Activated T-helper 2 cell treated with anti-CD3 and anti-CD28 coated beads, Interferon-gamma antibody, Interleukin-2, Interleukin-4, amounts not matched to agents 10 μg/mL and 5 μg/mL and 100 μg/mL, durations not matched to agents 14 hours and 24 hours and 36 hours (primary cell): ENCODE measurements at places on chromosomes 6 and 20. TPM values are rescaled to one million over a fixed set of nuclear protein-coding genes. Genes with fewer than 3 reads are reported as not detected.

DNA sequence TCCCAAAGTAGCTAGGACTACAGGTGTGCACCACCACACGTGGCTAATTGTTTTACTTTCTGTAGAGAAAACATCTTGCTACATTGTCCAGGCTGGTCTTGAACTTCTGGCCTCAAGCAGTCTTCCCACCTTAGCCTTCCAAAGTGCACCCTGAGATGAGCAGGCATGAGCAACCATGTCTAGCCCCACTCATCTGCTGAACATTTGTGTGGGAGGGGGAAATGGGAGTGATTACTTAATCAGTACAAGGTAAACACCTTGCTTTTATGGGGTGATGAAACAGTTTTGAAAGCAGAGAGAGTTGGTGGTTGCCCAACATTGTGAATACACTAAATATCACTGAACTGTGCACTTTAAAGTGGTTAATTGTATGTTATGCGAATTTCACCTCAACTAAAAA lies 5.3 kb downstream of the APMAP start:
- DNase-seq = no peak

Gene MRPL14
- 67.3 and 70.3 TPM in 2 replicates for total RNA-seq

- DNase-seq = peak; percentile 22
These were observed 27.1 kb downstream of the RAB44 start for GRCh38 chr6:36724514-36725390.

GRCh38 chr20:25535762-25536161 lies 49.6 kb downstream of the NINL start:
- no peak for DNase-seq

GRCh38 chr6:46932526-46933319 lies 11.0 kb upstream of the ADGRF5 start:
- no peak for DNase-seq

DNA sequence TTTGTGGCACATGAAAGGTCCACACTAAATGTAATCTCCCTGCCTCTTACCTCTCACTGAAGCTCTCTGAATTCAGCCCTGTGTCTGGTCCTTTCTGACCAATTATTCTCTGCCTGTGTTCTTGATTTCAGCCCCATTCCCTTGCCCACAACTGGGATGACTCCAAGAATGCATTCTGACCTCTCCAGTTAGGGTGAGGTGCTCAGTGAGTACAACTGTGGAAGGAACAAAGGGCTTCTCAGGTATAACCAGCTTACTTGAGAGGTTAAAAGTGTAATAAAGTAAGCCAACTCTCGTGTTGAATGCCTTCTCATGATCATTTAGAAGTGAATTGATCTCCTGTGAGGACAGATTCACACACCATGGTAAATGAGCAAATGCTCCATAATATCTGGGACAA lies 88.1 kb downstream of the GCLC start:
- no peak for DNase-seq

- DNase-seq = no peak
These were observed 3.9 kb upstream of the CNPY3 start for GRCh38 chr6:42925248-42925857.

GRCh38 chr6:36386495-36387439 lies 702 bp downstream of the ETV7 start:
- no peak for DNase-seq
